ENCODE measurements at places on chromosomes 5 and 9.

- DNase-seq, result no peak
Observed at GRCh38 chr9:109967651-109968642, 187.9 kb downstream of the PALM2AKAP2 start.

DNA sequence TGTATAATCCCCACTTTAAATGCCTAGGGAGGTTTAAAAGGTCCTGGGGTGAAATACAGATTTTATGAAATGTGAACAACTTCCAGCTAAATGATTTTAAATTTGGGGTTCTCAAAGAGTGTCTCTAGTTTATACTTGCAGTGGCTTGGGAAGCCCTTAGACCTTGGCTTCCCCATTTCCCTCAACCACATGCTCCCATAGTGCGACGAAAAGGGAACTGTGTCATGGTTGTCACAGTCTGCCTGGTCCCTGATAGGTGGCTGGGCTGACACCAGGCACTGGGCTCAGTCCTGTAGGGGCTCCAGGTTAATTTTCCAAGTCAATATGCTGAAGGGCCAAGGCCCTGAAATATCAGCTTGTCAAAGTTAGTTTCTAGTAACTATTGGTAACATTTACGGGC, 10.4 kb upstream of the CXCL14 start:
- DNase-seq, result no peak

DNA sequence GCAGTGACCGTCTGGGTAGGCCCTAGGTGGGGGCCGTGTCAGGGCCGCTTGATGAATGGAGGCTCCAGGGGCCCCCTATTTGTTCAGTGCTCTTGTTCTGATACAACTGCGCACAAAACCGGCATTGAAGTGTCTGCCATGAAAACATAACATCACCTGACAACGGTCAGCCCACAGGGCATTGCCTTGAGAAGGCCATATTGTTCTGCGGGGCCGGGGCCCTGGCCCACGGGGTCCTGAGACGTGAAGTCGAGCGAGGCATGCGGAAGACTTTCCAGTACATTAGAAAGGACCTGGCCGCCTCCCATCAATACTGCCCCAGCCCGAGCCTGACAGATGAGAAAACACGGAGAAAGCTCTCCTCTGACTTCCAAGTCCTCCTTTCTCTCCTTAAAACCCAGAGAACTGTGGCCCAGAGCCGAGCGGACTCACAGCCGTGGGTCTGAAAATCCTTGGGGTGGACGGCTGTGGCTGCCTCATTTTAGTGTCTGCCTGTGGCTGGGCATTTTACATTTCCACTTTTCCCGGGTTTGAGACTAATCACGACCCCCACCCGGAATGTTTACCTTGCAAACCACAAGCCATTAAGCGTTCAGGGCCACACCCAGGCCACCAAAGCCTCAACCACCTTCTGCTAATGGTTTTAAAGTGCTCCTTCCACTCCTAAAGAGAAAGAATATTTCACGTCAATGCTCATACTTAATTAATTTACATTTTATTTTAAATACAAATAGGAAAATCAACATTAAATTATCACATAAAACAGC, 391.0 kb upstream of the IRX2 start:
- no peak for DNase-seq

- no peak for DNase-seq
Observed at GRCh38 chr5:80149161-80149609, 106.7 kb downstream of the SERINC5 start.

DNA sequence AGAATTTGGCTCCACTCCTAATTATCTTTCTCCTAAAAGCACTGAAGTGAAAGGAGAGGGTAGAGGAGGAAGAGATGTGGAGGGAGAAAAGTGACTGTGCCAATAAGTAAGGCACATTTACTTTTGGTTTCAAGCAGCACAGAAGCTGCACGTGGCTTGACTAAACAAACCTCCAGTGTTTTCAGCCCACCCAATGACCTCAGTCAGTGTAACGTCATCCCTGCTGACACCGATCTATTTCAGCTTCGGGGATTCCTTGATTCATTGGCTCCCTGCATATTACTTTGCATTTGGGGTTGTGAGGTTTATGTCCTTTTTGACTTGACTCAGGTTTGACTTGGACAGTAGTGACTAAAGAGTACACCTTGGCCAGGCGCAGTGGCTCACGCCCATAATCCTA, 35.6 kb upstream of the NIM1K start:
- DNase-seq, result no peak

Measured in SW 1271 (cell line).